ENCODE measurements at places on chromosomes 2 and 18.

DNA sequence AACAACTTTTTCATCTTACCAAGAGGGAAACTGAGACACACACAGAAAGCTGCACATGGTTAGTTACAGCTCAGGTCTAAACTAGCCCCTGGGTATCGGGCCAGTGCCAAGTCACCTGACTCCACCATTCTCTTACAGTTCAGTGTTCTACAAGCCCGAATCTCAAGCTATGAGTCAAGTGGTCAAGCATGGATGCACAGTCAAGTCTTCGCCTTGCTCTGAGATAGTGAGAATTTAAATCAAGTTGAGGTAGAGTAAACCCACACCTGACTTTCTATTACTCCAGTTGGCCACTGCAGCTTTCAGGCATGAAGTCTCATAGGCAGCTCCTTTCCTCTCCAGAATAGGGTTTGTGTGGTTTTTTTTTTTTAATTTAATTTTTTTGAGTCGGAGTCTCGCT lies 34.5 kb upstream of the ARL5A start:
- DNase-seq: no peak

DNA sequence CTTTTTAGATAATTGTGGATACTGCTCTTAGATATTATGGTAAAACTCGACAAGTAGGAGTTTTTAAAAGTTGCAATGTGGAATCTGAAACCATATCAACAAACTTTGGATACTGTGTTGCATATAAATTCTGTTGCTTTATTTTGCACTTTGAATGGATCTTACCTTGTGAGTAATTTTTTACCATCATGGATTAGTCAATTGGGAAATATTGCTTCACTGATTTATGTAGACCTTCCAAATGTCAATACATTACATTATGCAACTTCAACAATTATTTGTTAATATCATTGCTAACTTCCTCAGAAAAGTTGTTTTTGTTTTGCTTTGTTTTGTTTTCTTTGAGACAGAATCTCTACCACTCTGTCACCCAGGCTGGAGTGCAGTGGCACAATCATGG lies 102.0 kb upstream of the SLC38A11 start:
- no peak for DNase-seq

- peak; percentile 14 for DNase-seq
Observed at GRCh38 chr2:201298462-201299052, 38.2 kb downstream of the CASP8 start.

GRCh38 chr2:238920053-238920452 lies 72.2 kb downstream of the TWIST2 start:
- no peak for DNase-seq

GRCh38 chr18:76370201-76370600 lies 124.8 kb downstream of the ZNF516 start:
- no peak for DNase-seq

GRCh38 chr2:196170213-196170605 lies 1.2 kb downstream of the STK17B start:
- no peak for DNase-seq

GRCh38 chr2:217415316-217415715 lies 555.5 kb upstream of the TNP1 start:
- no peak for DNase-seq

GRCh38 chr2:112155331-112156151 lies 17.4 kb downstream of the FBLN7 start:
- no peak for DNase-seq

DNA sequence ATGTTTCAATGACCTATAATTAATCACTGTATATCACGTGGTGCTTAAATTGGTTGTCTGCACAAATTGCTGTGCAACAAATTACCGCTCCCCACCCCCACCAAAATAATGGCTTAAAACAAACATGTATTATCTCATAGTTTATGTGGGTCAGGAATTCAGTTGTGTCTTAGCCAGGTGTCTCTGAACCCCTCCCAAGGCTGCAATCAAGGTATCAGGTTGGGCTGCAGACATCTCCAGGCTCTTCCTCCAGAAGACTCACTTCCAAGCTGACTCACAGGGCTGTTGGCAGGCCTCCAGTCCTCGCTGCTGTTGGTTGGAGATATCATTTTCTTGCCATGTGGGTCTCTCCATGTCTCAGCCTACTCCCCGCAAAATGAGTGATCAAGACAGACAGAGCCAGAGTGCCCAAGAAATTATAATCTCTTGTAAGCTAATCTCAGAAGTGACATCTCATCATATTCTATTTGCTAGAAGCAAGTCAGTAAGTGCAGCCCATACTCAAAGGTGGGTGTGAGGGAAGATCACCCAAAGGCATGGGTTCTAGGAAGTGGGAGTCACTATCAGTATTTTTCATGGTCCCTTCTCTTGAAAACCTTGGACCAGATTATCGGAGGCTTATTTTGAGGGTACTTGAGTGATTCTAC lies 38.4 kb downstream of the SPC25 start:
- DNase-seq: peak; percentile 82

- DNase-seq: no peak
Observed at GRCh38 chr2:23460993-23461392, 76.0 kb downstream of the KLHL29 start.

- peak; percentile 58 for DNase-seq
Observed at GRCh38 chr2:188898261-188898660, 75.9 kb upstream of the COL3A1 start.

GRCh38 chr2:113080134-113080533 lies 12.4 kb downstream of the IL1F10 start:
- DNase-seq: peak; percentile 51
